ENCODE measurements at places on chromosomes 4 and X.
A peak's percentile ranks its signal among the peaks of the same experiment; 100 is the strongest.

DNA sequence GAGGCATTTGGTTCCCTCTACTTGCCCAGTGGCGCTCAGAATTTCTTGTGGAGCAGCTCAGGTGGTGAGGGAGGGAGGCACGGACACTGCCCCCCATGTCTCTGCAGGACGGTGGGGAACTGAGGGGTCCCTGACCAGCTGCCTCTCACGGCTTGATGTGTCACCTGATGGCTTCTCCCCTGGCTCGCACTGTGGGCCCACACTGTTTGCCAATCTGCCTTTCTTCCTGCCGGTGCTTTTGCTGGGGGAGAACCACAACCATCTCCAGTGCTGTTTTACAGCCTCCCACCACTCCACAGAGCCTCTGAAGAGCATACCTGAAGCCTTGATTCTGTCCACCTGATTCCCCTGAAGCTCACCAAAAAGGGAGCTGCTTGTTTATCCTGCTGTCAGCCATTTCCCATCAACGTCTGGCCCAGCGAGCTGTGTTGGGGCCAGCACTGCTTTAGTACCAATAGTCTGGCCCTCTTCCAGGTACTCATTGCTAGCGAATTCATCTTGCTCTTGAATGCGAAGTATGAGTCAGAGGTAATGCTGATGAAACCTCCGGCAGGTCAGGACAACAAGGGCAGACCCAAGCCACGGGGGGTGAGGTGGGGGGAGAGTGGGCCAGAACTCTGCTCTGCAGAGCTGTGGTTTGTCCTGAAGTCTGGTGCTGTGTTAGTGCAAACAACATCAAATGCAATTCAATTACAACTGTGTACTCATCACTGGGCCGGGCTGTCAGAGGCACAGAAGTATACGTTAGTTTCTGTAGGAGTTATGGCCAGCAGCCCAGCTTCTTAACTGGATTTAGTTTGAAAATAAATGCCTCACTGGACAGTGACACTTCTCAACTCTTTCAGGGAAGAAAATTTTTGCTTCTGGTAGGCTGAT is 208.3 kb upstream of the JADE1 start:
- DNase-seq: peak; percentile 17

GRCh38 chrX:77505227-77505626 is 58.0 kb downstream of the FGF16 start:
- DNase-seq: no peak

GRCh38 chrX:38305971-38306370 is 21.3 kb downstream of the RPGR start:
- DNase-seq: no peak

DNA sequence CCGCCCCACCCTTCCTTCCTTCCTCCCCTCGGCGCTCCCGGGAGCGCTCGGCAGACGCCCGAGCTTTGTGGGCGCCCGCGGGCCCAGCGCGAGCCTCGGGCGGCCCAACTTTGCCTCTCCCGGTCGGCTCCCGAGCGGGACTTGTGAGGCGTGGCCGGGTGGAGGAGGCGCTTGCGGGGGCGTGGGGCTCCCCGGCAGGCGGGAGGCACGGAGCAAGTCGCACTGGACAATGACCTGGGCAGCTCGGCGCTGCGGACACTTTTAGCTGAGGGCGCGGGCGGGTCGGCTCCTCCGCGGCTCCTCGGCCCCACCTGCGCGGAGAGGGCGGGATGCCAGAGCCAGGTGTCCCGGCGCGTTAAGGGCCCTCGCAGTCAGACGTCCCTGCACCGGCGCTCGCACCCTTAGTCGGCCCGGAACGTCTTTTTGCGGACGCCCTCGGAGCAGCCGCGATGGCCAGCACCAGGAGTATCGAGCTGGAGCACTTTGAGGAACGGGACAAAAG is 385 bp downstream of the DCLK2 start:
- DNase-seq: no peak

- no peak for DNase-seq
Measured at GRCh38 chr4:15864651-15865566, 73.6 kb downstream of the FGFBP1 start.

- no peak for DNase-seq
Measured at GRCh38 chrX:9677098-9677739, 88.4 kb downstream of the GPR143 start.

GRCh38 chr4:2913168-2913567 is 50.0 kb downstream of the NOP14 start:
- DNase-seq: no peak

DNA sequence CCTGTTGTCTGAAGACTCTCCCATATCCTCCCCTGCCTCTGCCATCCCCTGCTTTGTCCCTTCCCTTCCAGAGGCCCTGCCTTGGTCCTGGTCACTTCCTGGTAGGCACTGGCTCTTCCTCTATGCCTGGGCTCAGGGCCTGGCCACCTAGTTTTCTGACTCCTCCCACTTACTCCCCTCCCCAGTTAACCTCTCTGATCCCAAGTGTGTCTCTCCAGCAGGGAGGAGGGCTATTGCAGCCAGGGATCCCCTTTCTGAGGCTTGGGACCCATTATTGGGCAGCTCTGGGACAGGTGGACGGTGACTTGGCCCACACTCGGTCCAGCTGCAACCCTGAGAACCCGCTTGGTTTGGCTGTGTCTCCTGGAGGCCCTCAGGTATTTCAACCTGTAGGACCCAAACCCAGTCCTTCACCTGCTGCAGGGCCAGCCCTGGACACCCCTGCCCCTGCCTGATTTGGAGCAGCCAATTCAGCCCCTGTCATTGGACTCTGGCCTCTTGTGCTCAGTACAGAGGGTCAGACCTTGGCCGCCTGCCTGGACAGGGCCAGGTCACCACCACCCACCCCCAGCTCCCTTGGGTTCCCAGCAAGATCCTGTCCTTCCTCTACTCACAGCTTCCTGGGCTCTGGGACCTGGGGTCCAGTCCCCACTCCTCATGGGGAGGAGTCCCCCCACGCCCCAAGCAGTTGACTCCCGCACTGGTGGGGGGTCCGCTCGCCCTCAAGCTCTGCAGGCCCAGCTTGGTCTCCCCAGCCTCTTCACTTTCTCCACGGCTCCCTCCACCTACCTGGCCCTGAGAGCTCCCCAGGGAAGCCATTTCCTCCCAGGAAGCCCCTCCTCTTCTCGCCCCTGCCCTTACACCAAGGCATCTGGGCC is 1.1 kb upstream of the SH3BP2 start:
- DNase-seq: no peak

DNA sequence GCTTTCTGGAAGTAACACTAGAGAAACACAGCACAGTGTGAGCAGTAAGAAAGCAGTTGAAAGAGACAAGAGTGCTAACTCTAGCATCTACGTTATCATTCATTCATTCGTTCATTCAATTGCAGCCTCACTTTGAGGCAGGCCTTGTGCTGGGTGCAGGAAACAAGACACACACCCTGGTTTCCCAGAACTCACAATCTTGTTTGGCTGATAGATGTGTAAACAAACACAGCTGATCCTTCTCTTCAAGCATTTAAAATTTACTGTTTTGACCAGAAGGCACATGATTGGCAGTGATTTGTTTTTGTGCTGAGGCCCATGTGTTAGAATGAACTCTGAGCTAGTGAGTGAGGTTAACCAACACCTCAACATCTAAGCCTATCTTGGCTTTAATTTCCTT is 20.4 kb upstream of the TBC1D9 start:
- no peak for DNase-seq

- DNase-seq: no peak
Measured at GRCh38 chr4:743463-744211, 38.0 kb downstream of the PCGF3 start.

DNA sequence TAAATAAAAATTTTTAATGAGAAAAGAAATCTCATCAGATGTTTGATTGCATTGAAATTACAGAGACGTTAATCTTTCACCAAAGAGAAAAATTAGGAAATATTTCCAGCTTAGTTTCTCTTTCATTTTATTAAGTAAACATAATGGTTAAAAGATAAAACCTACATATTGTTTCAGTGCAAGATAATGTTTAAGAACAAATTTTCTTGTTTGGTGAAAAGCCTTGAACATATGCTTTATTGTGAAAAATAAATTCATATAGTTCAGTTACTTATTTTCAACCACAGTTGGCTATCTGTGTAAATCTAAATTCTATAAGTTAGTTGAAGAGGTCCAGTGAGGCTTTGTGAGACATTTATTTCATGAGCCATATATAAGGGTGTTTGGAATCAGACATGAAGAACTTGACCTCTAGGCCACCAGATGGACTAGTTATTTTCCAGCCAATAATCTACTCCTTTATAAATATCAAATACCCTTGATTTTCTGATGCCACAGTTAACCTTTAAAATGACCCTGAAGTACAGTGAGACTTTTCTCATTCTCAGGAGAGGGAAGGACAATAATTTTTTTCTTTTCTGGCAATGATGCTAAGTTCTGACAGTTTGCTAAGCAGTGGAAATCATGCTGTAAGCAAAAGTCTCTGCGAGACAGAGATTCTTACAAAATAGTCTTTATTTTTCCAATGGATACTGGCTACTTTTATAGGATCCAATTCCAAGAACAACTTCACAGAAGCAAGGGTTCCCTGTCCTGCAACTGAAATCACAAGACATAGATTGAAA is 2.5 kb downstream of the ARSJ start:
- DNase-seq: no peak

- no peak for DNase-seq
Measured at GRCh38 chr4:40152637-40153036, 44.2 kb upstream of the RHOH start.

DNA sequence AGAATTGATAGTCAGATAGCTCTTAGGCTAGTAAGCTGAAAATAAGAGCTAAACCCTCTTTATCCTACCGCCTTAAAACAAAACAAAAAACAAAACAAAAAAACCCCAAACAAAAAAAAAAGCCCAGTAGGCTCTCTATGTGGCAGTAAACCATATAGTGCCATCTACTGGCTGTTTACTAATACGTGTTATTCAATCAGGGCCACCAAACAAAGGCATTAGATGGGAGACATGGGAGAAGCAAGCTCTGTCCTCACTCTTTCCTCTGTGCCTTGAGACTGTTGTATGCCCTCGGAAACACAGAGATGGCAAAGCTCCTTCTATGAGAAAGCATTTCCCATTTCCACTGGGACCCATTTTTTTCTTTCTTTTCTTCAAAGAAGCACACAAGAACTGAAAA is 148.8 kb upstream of the MID1 start:
- no peak for DNase-seq

DNA sequence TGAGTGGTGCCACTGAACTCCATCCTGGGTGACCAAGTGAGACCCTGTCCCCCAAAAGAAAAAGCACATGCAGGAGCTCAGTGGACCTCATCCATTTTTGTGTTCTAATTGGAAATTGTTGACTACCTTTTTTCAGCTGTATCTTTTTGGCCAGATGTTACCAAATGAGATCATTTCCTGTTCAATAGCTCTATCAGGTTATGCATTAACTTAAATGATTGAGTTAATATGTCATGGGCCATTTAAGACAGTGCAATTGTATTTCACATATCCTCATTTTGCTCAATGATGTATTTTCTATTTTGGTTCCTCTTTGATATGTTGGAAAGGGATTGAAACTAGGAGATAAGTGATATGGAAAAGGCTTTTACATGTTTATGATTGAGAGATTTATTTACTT is 26.2 kb upstream of the RHOH start:
- DNase-seq: no peak

DNA sequence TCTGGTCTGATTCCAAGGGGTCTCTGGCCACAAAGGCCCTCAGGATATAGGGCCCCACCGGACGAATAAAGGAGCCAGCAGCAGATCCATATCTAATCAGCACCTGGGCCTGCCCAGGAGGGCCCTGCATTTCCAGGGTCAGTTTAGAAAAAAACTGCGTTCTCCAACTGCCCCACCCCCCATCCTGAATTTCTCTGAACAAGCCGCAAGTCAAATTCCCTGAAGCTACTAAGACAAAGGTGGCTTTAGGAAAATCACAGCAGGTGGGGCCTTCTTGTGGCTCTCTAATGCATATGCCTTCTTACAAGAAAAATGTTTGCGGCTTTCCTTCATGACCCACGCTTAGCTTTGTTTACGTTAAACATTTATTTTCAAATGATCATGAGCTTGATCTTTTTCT is 76.6 kb downstream of the MBNL3 start:
- no peak for DNase-seq

GRCh38 chrX:14913241-14913640 is 40.0 kb downstream of the MOSPD2 start:
- DNase-seq: no peak

GRCh38 chrX:135463937-135464336 is 42.2 kb downstream of the SMIM10L2A start:
- no peak for DNase-seq

- DNase-seq: no peak
Measured at GRCh38 chrX:125646195-125646594, 326.5 kb downstream of the TEX13C start.

All from hypothalamus (tissue), 51 donors.